ENCODE measurements at places on chromosomes 4 and X.

DNA sequence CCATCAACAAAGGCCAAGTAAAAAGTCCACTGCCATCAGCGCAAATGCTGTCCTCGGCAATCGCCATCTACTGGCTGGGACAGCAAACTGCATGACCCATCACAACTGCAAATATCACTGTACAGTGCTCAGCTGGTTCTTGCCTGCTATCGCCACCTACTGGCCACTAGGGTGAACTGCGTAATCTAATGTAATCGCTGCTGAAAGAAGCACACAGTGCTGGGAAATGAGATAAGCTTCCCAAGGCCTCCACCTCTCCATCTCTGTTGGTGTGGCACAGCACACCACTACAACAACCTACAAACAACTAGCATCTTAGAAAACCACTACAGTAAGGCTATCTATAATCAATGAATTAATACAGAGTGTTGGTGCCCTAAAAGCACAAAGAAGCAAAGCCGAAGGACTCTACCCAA is 298.3 kb downstream of the TEX13A start:
- peak; percentile 33 for DNase-seq

GRCh38 chr4:173182403-173182802 is 13.8 kb downstream of the GALNT7 start:
- peak; percentile 75 for DNase-seq

- no peak for DNase-seq
Measured at GRCh38 chrX:102546828-102547493, 30.4 kb upstream of the TMSB15A start.

DNA sequence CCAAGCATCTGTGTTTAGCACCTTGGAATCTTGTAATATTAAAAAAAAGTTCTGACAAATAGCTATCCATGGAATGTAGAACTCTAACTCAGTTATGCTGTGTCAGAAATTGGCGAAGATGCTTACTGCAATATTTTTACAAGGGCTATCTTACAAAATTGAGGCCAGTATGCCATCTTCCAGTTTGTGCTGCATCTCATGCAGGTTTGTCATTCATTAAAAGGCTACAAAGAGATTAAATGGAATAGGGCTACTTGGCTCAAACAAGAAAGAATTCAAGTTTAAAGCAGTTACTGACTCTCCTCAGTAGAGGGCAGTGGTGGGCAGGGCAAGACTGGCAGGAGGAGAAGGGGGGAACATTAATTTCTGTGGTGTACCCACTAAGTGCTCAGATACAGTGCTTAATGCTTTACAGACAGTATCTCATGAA is 66.5 kb downstream of the SHROOM4 start:
- DNase-seq: no peak

DNA sequence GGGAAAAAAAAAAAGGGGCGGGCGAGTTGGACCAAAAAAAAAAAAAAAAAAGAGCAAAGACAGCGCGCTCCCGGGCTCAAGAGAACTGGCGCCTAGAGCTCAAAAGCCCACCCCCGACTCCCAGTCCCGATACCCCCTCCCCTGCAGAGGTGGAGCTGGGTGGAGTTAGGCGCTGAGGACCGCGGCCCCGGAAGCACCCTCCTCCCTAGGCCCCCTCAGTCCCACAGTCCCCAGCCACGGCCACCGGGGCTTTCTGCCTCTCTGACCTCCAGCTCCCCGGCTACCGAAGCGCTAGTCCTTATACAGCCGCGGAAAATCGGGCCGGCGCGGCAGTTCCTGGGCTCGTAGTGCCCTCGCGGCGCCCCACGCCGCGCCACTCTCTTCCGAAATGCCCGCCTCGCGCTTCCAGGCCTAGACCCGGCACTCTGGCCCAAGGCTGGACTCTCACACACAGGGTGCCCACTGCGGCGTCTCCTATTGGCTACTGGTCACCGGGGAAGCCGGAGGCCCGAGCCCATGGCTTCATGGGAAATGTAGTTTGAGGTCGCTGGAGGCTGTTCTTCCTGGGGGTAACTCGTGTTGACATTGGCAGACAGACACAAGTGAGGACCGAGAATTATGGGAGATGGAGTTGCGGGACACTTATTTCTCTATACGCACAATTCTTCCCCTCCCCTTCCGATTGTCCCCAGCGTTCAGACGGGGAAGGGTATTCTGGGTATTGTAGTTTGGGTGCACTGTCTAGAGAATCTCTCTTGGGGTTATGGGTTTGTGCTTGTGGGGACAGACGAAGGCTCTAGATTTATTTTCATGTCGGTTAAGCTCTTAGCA is at the start of gene ENOX2:
ENOX2 (minus strand) TSS at position 427 of the 831 bp plus-strand sequence. CDS start 199,993 bp downstream, outside the sequence.
- peak; percentile 73 for DNase-seq

DNA sequence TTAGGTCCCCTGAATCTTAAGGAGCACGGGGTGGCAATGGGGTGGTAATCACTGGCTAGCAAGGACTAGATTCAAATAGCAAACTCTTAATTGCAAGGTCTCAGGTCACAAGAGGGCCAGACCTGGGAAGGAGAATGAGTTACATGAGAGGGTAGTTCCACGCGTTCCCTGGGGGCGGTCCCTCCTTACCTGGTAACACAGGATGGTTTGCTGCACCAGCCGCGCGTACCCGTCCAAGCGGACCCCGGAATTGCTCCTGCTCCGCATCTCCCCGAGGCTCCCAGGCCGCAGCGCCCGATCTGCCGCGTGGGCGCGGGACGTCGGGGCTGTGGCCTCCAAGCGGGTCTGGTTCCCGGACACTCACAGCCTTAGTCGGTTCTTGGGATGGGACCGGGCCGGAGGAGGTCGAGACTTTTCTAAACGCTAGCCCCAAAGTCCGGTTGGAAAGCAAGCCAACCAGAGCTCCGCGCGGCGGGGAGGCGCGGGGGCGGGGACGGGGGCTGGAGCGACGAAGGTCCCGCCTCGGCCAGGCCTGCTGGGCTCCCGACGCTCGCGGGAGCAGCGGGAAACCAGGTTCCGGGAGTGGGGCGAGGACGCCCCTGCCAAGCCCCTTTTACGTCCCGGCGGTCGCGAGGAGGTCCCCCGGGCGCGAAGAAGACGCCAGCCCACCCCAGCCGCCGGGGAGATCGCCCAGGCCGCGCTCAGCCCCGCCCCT is at the start of gene PHKA2:
PHKA2 (minus strand) TSS at position 449 of the 715 bp plus-strand sequence; CDS start at position 267, 182 bp downstream.
- peak; percentile 24 for DNase-seq

DNA sequence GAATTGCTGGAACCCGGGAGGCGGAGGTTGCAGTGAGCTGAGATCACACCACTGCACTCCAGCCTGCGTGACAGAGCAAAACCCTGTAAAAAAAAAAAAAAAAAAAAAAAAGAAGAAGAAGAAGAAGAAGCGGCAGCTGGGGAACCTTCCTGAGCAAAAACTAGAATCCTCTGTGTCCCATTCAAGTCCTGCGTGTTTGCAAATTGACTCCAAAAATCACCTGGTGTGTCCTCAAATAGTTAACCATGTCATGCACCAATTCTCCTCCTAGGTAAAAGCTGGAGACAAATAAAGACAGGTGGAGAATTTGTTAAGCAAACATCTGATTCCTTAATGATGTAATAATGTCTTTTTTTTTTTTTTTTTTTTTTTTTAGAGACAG is 31.9 kb upstream of the ASMTL start:
- no peak for DNase-seq

GRCh38 chr4:90220459-90220858 is 93.3 kb downstream of the CCSER1 start:
- no peak for DNase-seq

DNA sequence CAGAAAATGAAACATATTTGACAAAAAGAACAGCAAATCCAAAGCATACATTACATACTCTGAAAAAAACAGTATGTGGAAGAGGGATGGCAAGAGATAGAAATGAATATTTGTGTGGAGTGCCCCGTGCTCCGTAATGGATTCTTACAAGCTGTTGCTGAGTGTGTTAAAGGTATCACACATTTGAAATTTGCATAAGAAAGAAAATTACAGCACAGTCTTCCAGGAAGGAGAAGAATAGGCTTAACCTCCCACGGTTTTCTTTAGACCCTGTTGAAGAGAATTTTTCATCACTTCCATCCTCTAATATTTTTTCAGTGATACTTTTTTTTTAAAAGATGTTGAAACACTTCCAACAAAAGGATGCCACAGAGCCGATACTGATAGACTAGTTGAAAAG is 1489.4 kb downstream of the RAPGEF2 start:
- no peak for DNase-seq

DNA sequence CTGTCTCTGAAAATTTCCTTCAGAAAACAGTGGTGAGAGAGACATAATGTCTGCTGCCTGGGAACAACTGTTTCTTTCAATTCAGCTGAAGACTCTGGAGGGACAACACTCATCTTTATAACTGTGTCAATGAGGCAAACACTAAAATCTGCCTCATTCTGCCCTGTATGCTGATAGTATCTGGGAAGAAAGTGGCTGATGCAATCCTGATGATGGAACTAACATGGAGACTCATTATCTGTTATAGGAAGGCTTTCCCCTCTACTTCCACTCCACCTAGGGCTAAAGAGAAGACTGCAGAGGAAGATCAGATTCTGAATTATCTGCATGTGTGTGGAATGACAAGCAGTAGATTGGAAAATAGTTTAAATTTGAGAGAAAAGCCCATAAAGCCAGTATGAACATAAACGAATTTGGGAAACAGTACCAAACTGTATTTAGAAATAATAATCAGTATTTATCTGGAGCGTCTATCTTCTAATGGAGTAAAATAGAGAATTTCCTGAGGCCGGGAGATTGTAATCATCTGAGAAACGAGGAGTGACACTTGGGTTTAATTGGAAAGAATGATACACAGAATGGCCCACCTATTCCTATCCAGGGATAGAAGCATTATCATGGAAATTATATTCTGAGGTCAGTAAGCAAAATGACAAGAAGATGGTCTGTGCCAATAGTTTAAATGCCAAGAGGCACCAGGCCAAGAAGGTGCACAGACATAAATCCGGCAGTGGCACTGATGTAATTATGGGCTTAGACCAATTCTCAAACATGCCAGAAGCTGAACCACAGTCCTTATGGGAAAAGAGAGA is 85.4 kb downstream of the SHISA3 start:
- DNase-seq: no peak

DNA sequence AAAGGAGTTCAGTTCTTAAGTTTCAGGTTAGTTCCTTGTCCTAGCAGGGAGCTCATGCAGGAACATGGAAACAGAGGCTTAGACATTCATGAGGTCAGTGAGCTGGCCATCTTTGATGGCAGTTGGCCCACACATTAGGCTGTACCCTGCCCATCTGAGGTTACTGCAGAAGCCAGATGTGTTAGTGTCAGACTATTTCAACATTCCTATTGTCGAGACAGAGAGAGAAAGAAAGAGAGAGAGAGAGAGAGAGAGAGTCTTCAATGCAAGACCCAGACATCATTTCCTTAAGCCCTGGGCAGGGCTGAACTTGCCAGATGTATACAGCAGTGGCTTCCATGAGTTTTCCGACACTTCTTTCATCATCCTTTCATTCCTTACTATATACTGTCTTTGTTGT is 91.3 kb downstream of the PPP1R2C start:
- no peak for DNase-seq

GRCh38 chr4:156538651-156539257 is 432.8 kb downstream of the PDGFC start:
- no peak for DNase-seq

DNA sequence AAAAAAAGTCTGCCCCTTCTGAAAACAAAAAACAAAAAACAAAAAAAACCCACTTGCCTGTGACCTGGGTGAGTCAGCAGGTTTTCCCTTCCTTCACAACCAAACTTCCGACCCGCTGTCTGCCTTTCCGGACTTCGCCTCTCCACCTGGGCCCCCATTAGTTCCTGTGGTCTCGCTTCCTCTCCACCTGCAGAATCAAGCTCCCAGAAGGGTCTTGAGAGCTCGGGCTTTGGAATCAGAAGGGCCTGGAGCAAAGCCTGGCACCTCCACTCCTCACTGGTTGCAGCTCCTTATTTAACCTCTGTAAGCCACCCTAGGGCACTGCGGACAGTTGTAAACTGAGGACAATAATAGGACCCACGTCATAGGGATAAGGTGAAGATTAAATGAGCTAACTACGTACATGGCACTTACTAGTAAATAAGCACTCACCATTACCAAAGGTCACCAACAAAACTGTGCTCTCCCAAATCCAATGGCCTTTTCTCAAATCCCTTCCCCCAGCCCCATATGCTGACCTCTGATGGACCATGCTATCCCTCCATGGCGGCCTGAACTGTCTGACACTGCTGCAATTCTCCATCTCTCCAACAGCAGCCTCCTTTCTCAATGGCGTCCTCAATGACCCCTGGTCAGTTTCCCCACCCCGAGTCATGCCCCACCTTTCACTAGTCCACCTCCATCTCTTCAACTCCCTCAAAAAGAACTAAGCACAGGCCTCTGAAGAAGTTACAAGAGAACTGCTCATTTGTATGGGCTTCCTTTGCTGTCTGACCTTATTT is 64.2 kb downstream of the IRF2 start:
- no peak for DNase-seq

DNA sequence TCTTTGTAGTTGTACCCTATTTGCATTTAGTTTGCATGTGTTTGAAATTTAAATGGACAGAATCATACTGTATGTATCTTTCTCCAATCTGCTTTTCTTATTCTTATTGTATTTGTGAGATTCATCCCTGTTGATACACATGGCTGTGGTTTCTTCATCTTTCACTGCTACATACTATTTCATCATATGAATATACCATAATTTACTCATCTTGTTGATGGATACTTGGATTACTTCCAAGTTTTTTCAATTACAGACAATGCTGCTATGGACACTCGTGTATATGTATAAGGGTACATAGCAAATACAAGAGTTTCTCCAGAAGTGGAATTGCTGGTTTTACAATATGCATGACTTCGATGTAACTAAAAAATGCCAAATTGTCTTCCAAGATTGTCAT is 11.8 kb upstream of the KLHL8 start:
- no peak for DNase-seq

DNA sequence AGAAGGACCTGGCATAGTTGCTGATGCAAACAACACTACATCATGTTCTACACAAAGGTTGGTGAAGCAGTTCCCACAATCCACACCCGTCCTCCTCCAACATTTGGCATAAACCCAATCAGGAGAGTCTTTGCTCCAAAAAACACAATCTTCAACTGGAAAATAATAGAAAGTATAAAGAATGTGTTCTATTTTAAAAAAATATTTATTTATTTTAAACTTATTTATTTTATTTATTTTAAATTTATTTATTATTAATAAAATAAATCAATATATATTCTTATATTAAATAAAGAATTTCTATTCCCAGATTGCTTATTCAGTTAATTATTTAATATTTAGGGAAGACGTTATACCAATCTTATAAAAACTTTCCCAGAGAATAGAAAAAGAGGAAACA is 1753.7 kb upstream of the AGA start:
- no peak for DNase-seq

DNA sequence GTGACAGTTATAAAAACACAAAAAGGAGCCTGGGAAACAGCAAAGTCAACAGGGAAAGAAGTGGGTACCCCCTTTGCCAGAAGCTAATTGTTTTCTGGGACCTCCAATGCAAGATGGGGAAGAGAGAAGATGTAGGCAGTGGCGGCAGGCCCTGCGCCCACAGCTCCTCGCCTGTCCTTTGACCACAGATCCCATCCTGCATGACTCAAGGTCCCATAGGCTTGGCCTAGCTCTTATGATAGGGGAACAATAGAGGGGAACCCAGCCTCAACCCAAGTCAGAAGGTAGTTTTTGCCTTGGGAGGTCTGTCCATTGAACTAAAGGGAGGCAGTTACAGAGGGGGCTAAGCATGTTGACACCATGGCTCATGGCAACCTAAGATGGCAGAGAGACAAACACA is 14.2 kb downstream of the ZMYM3 start:
- no peak for DNase-seq

GRCh38 chrX:68868316-68868715 is 39.5 kb downstream of the EFNB1 start:
- DNase-seq: no peak
